ENCODE measurements at places on chromosomes 5 and 9. TPM values are rescaled to one million over a fixed set of nuclear protein-coding genes. Genes with fewer than 3 reads are reported as not detected.

OR1J4 gene
- total RNA-seq: not detected

HACD4 gene
- 0.56 TPM for total RNA-seq

ZNF622 gene
- total RNA-seq: 49.7 TPM

CSF1R gene
- not detected for total RNA-seq

ENTPD2 gene
- total RNA-seq: not detected

GDNF gene
- total RNA-seq: not detected

AUH gene
- 13.3 TPM for total RNA-seq

SH3GL2 gene
- not detected for total RNA-seq

SPARC gene
- total RNA-seq: 628 TPM

SLC45A2 gene
- total RNA-seq: not detected

CATSPER3 gene
- total RNA-seq: 0.19 TPM

FOXD4L3 gene
- total RNA-seq: not detected

PHF24 gene
- not detected for total RNA-seq

SOWAHA gene
- total RNA-seq: not detected

QRFP gene
- not detected for total RNA-seq

DDX4 gene
- total RNA-seq: not detected

CORO2A gene
- 0.18 TPM for total RNA-seq

MED22 gene
- 13.2 TPM for total RNA-seq

ARL10 gene
- 16.4 TPM for total RNA-seq

PCDHA5 gene
- 0.09 TPM for total RNA-seq

HSPB3 gene
- not detected for total RNA-seq

RETREG1 gene
- 0.28 TPM for total RNA-seq

F2R gene
- 113 TPM for total RNA-seq

PCDHGB3 gene
- total RNA-seq: 3.1 TPM

PCDHGC5 gene
- total RNA-seq: 0.94 TPM

CMYA5 gene
- total RNA-seq: under 0.01 TPM

ABCA2 gene
- 27.3 TPM for total RNA-seq

NR4A3 gene
- total RNA-seq: 0.09 TPM

FOXD4L5 gene
- total RNA-seq: 0.09 TPM

GLE1 gene
- 21.5 TPM for total RNA-seq

OR1Q1 gene
- total RNA-seq: not detected

SPINK4 gene
- total RNA-seq: not detected

S100Z gene
- not detected for total RNA-seq

CER1 gene
- not detected for total RNA-seq

GDA gene
- not detected for total RNA-seq

IRX1 gene
- total RNA-seq: 0.27 TPM

DHX29 gene
- total RNA-seq: 30.7 TPM

C9orf72 gene
- 5.8 TPM for total RNA-seq

All from endothelial cell of coronary artery (primary cell).